ENCODE measurements at places on chromosomes 6 and 20.

- DNase-seq, result no peak
Measured at GRCh38 chr6:52537001-52537753, 39.7 kb downstream of the TRAM2 start.

DNA sequence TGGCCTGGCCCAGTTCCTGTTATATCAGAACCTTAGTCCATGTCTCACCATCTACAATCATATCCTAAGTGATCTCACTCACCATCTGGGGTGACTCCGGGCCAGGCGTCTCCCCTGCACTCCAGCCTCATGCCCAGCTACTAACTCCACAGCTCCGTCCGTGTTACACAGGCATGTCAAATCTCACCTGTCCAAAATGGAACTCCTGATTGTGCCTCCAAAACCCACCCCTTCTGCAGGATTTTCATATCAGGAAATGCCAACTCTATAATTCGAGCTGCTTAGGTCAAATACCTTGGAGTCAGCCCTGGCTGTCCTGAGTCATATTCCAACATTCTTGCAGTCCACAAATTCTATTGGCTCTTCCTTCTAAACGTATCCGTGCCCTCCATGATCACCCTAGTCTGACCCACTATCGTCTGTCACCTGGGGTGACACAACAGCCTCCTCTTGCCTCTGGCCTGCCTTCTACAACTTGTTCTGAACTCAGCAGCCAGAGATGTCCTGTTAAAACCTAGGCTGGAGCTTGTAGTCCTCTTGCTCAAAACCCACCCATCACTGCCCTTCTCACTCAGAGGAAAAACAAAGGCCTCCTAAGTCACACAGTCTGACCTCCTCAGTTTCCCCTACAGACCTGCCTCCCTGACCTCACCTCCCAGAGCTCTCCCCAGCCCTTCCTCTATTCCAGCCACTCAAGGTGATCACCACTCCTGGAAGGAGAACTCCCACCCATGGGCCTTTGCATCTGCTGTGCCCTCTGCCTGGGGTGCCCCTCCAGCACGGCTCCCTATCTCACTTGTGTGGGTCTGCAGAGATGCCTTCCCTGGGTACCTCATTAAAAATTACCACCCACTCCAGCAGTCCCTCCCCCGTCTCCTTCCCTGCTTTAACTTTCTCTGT, 85.3 kb upstream of the SIRPA start:
- no peak for DNase-seq

- DNase-seq, result no peak
Measured at GRCh38 chr6:110063594-110064263, 85.6 kb downstream of the GPR6 start.

DNA sequence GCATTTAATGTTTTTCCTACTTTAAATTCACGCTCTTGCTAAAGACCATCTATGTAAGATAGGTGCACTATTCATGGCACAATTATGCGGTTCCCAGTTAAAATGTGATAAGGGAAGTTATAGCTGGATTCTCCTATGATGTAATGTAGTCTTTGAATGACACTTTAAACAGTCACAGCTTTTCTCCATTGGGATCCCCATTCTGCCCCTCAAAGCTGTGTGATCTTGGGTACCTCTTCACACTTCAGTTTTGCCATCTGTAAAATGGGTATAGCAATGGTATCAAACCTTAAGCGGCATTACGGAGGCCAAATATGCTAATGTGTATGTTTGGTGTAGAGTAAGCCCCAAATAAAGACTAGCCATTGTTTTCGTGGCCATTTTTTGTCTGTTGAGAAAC, 64.7 kb upstream of the ZNF217 start:
- DNase-seq, result no peak

- no peak for DNase-seq
Measured at GRCh38 chr20:18164356-18164755, 26.7 kb downstream of the KAT14 start.

DNA sequence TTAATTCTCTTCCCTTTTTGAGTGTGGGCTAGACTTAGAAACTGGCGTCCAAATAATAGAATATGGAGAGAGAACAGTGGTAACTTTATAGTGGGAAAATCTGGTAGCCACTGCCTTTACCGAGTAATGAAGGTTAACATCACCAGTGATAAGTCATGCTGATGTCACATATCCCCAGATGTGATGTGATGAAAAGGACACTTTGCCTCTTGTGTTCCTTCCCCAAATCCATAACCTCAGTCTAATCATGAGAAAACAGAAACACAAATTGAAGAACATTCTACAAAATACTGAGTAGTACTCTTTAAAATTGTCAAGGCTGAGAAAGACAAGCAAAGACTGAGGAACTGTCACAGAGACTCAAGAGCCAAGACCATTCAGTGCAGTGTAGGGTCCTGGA, 17.8 kb downstream of the ANKS1A start:
- no peak for DNase-seq

DNA sequence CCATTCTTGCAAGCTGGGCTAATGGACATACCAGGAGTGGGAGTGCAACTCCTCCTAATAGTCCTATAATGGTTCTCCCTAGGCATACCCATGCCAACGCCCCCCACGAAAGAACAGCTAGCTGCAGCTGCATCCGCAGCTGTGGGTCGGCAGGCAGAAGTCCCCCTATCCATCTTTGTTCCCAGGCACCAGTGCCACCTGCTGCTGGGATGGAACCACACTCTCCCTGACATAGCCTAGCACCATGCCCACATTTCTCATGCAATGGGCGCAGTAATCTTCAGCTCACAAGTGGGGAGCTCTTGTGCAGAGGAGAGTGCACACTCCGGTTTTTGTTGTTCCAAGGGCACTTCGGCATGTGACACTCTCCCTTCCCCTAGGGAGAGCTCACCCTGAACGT, 567.8 kb downstream of the GRIK2 start:
- DNase-seq, result no peak

GRCh38 chr6:7922596-7922995, 12.0 kb upstream of the TXNDC5 start:
- no peak for DNase-seq

- no peak for DNase-seq
Measured at GRCh38 chr20:37885042-37885441, 17.9 kb upstream of the VSTM2L start.

DNA sequence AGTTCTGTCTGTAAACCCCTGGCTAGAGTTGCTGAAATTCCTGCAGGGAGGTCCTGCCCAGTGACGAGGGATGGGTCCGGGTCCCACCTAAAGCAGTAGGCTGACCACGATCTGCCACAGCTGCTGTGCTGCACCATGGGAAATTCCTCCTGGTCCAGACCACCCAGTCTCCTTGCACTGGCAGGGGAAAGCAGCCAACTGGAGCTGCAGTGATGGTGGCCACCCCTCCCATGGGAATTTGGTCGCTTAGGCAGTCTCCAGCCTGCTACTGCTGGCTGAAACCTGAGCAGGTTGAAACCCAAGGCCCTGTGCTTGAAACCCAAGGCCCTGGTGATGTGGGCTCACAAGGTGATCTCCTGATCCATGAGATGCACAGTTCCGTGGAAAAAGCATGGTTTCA, 23.9 kb upstream of the MOXD1 start:
- no peak for DNase-seq

DNA sequence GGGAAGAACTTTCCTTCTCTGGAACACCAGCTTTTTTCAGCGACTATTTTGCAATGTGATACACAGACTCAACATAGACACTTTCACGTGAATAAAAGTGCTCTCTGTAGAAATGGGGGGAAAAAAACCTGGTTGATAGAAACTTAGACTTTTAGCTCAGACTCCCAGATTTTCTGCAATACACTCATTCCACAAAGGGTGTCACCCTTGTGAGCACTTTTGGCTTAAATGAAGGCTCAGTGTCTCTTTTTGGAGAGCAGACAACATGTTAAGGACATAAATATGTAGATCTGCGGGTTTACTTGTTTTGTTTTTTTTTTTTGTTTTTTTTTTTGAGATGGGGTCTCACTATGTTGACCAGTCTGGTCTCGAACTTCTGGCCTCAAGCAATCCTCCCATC, 579.6 kb downstream of the PTPRT start:
- no peak for DNase-seq

DNA sequence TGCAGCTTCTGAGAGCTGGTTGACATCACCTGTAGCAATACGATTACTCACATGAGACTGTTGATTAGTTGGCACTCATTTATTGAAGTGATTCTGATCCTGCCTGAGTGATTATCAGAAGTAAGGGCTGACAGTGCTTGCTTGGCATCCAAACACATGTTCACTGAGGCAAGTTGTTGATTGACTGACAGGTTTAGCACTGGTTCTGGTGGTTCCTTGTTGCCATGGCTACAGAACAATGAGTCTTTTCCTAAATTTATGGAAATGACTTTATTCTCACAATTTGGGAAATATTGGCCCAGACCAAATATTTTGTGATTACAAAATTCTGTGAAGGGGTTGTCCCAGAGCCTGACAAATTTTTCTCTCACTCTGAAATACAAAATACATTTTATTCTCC, 146.0 kb upstream of the RAB32 start:
- DNase-seq, result no peak

- no peak for DNase-seq
Measured at GRCh38 chr6:18121580-18122127, 823 bp downstream of the NHLRC1 start.

GRCh38 chr6:160122744-160123143, 1.1 kb downstream of the SLC22A1 start:
- DNase-seq, result no peak

DNA sequence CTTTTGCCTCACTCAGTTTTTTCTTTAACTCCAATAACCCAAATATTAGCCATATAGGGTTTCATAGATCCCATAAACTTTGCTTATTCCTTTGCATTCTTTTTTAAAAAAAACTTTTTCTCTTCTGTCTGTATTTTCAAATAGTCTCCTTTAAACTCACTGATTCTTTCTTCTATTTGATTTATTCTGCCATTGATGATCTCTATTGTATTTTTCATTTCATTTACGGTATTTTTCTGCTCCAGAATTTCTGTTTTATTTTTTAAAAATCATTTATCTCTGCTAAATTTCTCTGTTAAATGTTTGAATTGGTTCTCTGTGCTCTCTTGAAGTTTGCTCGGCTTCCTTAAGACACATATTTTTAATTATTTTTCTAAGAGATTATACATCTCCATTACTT, 573.3 kb upstream of the MAN1A1 start:
- DNase-seq, result no peak

- DNase-seq, result no peak
Measured at GRCh38 chr6:15284743-15285142, 38.9 kb downstream of the JARID2 start.

GRCh38 chr6:104521176-104521575, 338.5 kb downstream of the HACE1 start:
- DNase-seq, result no peak

- peak; percentile 3 for DNase-seq
Measured at GRCh38 chr6:121959501-121959900, 440.0 kb upstream of the HSF2 start.

DNA sequence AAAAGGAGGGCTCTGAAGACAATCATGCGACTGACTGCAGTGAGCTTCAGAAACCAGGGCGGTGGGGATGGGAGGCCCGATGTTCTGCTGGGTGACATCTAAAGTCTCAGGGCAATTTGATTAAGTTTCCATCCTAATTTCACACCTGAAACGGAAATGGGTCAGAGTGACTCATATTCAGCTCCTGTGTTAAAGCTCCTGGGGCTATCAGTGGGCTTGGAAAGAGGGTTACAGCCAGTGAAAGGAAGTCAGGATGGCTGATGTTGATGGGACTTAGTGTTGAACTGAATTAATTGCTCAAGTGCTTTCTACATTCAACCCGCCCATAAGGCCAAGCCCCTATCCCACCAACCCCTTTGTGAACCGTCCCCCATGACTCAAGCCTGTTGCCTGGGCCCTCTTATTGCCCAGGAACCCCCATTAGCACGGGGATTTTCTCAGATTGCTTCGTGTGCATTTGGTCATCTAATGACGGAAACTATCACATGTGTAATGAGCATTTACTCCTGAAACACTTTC, 47.1 kb upstream of the TBC1D7 start:
- DNase-seq, result no peak

DNA sequence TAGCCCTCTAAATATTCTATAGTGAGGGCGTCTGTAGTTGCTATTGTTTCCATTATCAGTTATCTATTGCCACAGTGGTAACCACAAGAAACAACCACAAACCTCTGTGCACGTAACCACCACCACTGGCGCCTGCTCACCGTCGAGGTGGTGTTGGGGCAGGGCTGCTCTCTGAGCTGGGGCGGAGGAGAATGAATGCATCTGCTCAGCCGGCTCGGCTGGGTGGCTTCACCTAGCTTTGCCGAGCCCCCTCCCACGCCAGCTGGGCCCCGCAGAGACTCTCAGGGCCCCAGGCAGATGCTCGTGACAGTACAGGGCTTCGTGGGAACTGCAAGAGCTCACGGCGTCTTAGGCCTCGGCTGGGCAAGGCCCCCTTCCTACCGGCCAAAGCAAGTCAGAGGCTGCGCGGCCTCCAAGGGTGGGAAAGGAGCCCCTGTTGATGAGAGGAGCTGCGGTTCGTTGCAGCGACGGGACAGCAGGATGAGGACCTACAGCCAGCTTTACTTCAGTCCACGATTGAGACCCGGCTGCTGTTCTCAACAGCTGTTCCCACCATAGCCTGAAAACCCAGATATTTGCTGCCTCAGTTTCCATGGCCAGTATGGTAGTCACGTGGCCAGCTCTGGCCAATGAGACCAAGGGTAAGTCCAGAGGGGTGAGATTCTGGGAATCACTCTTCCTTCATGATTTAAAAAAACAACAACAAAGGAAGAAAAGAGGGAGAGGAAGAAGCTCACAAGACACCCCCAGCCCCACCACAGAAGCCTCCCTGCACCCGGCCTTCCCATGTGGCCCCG, 120.2 kb upstream of the AFDN start:
- peak; percentile 72 for DNase-seq

- DNase-seq, result no peak
Measured at GRCh38 chr20:17179840-17180239, 47.0 kb upstream of the PCSK2 start.

GRCh38 chr6:11161031-11161956, 49.8 kb upstream of the ERVFRD-1 start:
- DNase-seq, result no peak

All from CD4-positive, alpha-beta memory T cell (primary cell).